ENCODE measurements at places on chromosomes 4 and X. TPM values are rescaled to one million over a fixed set of nuclear protein-coding genes. Genes with fewer than 3 reads are reported as not detected.
A peak's percentile ranks its signal among the peaks of the same experiment; 100 is the strongest.

The STPG2 gene
- not detected for total RNA-seq

The GLRB gene
- 1.8 TPM for total RNA-seq

The PLXNB3 gene
- total RNA-seq = 14.3 TPM

The ARMCX2 gene
- total RNA-seq = 1.0 TPM

The CT45A1 gene
- total RNA-seq = not detected

The TRAM1L1 gene
- 0.72 TPM for total RNA-seq

The MAGEB2 gene
- total RNA-seq = 0.10 TPM

The CAPN6 gene
- 0.08 TPM for total RNA-seq

DNA sequence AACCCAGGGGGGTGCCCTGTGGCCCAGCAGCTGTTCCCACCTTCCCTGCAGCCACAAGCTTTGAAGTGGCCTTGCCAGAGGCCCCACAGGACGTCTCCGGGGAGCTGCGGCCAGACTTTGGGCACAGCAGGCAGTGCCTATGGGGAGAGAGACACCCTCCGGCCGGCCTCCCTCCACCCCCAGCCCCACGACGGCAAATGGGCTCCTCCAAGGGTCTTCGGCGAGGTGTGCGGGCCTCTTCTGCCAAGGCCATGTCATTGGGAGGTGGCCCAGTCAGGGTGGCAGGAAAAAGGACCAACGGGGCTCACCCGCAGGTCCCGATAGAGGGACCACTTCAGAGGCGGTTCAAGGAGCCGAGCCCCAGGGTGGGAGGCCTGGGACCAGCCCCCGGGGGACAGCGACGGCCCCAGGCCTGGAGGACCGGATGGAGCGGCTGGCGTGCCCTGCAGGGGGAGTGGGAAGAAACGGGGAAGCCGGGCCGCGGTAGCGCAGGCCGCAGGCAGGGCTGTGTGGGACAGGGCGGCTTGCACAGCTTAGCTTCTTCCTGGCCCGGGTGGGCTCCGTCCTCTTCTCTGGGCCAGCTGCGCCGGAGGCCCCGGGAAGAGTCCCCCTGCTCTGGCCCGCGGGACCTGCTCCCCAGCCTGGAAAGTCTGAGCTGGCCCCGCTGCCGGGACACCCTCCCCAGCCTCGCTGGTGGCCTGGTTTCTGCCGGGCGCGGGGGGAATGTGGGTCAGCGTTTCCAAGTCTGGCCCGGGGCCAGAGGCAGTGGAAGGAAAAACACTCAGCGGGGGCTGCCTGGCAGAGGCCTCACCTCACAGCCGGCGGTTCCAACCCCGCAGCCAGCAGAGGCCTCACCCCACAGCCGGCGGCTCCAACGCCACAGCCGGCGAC, 21.9 kb upstream of the SPON2 start:
- H3K4me3 ChIP-seq = no peak overlapping the region
- H3K4me1 ChIP-seq = peaks cover 18% of the 10 kb centered on the region
- no peaks in the 10 kb centered on the region for H3K36me3 ChIP-seq
- H3K27me3 ChIP-seq = no peaks in the 10 kb centered on the region

- no peak overlapping the region for H3K27ac ChIP-seq
- no peaks in the 10 kb centered on the region for H3K36me3 ChIP-seq
- peak overlapping the region; percentile 29 for H3K4me3 ChIP-seq
- H3K27me3 ChIP-seq = peaks cover 7% of the 10 kb centered on the region
- no peak for DNase-seq
Measured at GRCh38 chrX:71910986-71911730, 513 bp downstream of the NHSL2 start.

- no peak overlapping the region for H3K4me3 ChIP-seq
- no peaks in the 10 kb centered on the region for H3K36me3 ChIP-seq
- no peak overlapping the region for H3K27ac ChIP-seq
- H3K27me3 ChIP-seq = peaks cover 2% of the 10 kb centered on the region
- no peaks in the 10 kb centered on the region for H3K4me1 ChIP-seq
- DNase-seq = no peak
Measured at GRCh38 chr4:54661686-54662085, 3.9 kb downstream of the KIT start.

DNA sequence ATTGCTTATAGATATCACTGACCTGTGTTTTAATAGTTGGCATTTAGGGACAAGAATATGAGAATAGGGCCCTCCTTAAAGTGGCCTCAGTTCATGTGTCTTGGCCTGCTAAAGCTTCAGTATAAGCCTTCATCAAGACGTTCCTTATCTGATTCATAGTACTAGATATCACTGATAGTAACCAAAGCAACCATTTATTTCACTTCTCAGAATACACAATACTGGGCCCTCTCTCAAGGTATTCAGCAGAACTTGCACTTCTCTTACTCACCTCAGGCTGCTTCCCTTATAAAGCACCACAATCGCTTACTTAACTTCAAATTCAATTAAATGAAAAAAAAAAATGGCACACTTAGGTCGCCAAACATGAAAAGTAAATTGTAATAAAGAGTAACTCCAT, 259.4 kb upstream of the PCDH7 start:
- no peak for DNase-seq
- H3K4me3 ChIP-seq = no peak overlapping the region
- no peaks in the 10 kb centered on the region for H3K4me1 ChIP-seq

DNA sequence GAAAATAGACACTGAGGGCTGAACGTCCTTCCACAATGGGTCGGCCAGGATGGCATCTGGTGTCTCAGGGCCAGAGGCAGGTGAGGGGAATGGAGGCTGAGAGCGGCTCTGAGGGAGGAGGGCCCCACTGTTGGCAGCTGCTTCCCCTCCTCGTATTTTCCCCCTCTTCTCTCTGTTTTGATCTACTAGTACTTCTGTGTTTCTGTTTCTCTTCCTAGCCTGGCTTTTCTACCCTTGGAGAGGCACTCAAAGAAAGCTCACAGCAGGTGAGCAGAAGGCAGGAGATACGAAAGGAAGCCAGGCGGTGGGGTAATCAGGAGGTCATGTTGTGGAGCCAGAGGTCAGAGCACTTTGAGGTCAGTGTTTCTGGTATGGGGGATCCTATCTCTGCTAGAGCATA, 151.8 kb upstream of the GATB start:
- H3K36me3 ChIP-seq = no peaks in the 10 kb centered on the region
- no peak overlapping the region for H3K27ac ChIP-seq
- DNase-seq = no peak
- H3K4me1 ChIP-seq = no peaks in the 10 kb centered on the region

DNA sequence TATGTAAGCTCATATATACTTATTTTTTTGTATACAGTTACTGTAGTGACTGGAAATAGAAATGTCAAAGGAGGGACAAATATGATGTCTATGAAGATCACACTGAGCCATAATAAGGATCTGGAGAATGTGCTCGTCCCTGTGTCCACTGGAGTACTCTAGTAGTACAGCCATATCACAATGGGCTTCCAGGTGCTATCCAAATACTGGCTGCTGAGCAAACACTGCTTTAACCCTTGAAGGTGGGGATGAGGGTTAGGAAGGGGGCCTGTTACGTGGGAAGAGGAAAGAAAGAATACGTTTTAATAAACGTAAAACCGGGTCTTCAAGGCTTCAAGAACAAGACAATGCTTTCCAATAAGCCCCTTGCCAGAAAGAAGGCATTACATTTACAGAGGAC, 29.8 kb upstream of the TMEM150C start:
- H3K4me3 ChIP-seq = no peak overlapping the region
- no peaks in the 10 kb centered on the region for H3K36me3 ChIP-seq
- no peak overlapping the region for H3K27ac ChIP-seq
- H3K27me3 ChIP-seq = peaks cover 7% of the 10 kb centered on the region
- H3K4me1 ChIP-seq = no peaks in the 10 kb centered on the region

- H3K27ac ChIP-seq = no peak overlapping the region
- H3K4me3 ChIP-seq = no peak overlapping the region
- no peaks in the 10 kb centered on the region for H3K27me3 ChIP-seq
- no peak for DNase-seq
- no peaks in the 10 kb centered on the region for H3K4me1 ChIP-seq
Measured at GRCh38 chr4:118086344-118086743, 52.1 kb downstream of the NDST3 start.

DNA sequence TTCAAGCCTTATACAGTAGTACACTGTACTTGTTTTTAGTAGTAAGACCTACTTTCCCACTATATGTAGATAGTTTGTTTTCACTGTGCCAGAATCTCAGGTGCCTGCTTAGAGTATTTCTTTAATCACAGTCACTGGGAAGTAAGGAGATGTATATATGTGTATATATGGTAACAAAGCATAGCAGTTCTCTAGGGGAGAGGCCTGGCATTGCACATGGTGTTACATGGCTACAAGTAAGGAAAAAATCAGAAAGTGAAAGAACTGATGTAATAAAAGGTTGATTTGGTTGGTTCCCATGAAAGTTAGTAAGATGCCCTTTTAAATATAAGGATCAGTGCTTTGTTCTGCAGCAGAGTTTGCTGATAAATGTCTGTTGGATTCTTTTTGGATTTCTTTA, 9.3 kb upstream of the DCK start:
- no peaks in the 10 kb centered on the region for H3K4me1 ChIP-seq
- no peak overlapping the region for H3K27ac ChIP-seq
- H3K27me3 ChIP-seq = no peaks in the 10 kb centered on the region
- no peak for DNase-seq

GRCh38 chr4:188915175-188915574, 775.9 kb downstream of the TRIML1 start:
- DNase-seq = no peak
- H3K27ac ChIP-seq = no peak overlapping the region

- H3K4me1 ChIP-seq = no peaks in the 10 kb centered on the region
- H3K36me3 ChIP-seq = no peaks in the 10 kb centered on the region
- DNase-seq = no peak
- H3K27ac ChIP-seq = no peak overlapping the region
- H3K4me3 ChIP-seq = no peak overlapping the region
- H3K27me3 ChIP-seq = no peaks in the 10 kb centered on the region
Measured at GRCh38 chr4:10731162-10731561, 46.6 kb upstream of the CLNK start.

GRCh38 chr4:95596676-95597075, 47.9 kb upstream of the UNC5C start:
- no peaks in the 10 kb centered on the region for H3K27me3 ChIP-seq
- DNase-seq = no peak
- no peaks in the 10 kb centered on the region for H3K36me3 ChIP-seq
- H3K4me1 ChIP-seq = no peaks in the 10 kb centered on the region
- H3K27ac ChIP-seq = no peak overlapping the region

DNA sequence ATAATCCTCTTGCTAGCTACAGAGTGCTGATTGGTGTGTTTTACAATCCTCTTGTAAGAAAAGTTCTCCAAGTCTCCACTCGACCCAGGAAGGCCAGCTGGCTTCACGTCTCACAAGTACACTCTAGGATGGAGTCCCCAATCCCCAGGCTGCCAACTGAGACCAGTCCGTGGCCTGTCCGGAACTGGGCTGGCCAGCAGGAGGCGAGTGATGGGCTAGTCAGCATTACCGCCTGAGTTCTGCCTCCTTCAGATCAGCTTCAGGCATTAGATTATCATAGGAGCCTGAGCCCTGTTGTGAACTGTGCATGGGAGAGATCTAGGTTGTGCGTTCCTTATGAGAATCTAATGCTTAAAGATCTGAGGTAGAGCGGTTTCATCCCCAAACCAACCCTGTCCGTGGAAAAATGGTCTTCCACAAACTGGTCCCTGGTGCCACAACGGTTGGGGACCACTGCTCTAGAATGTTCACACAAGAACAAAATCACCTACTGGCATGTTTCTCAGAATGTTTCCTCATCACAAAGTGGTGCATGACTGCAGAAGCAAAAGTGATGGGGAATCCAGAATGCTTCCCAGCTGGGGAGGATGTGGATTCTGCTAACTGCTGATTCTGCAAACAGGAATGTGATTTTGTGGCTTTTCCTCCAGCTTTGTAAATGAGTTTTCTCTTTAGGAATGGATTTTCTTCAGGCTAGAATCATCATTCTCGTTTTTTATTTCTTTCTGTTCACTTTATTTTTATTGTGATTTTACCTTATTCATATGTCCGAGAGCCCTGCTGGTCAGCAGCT, 40.9 kb downstream of the SEPTIN11 start:
- DNase-seq = no peak
- H3K4me1 ChIP-seq = no peaks in the 10 kb centered on the region
- no peak overlapping the region for H3K27ac ChIP-seq
- no peak overlapping the region for H3K4me3 ChIP-seq
- no peaks in the 10 kb centered on the region for H3K36me3 ChIP-seq

DNA sequence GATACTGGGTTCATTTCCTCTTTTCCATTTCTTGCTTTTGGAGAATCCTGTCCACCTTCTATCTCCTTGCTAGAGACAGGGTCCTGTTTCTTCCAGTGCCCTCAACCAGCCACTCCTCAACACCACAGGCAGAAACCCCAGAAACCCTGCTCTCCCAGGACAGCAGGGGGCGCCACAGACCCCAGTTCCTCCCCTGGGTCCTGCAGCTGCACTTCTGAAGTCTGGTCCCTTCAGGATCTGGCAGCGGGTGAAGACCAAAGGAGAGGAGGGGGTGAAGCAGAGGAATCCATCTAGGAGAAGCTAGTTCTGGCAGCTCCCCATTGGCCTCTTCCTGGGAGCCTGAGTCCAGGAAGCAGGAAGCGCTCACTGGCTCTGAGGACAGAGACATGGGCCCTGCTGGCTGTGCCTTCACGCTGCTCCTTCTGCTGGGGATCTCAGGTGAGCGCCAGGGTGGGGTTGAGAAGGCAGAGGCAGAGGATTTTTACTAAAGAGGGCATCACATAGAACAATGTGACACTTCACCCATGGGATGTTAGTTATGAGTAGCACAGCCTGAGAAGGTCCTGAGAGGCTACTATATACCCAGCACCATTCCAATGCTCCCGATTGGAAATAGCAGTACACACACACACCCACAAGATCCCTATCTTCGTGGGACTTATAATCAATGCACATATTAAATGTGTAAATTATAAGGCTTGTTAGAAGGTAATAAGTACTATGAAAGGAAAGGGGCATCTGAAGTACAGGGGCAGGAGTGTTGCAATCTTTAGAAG, at the start of gene PRSS48:
TSS of gene PRSS48 (plus strand) at position 375 of the 776 bp plus-strand sequence. CDS start at position 387, 12 bp downstream.
- H3K4me3 ChIP-seq = no peak within 1 kb of the TSS
- H3K27me3 ChIP-seq = no peaks in the 10 kb centered on the region
- no peaks in the 10 kb centered on the region for H3K36me3 ChIP-seq

DNA sequence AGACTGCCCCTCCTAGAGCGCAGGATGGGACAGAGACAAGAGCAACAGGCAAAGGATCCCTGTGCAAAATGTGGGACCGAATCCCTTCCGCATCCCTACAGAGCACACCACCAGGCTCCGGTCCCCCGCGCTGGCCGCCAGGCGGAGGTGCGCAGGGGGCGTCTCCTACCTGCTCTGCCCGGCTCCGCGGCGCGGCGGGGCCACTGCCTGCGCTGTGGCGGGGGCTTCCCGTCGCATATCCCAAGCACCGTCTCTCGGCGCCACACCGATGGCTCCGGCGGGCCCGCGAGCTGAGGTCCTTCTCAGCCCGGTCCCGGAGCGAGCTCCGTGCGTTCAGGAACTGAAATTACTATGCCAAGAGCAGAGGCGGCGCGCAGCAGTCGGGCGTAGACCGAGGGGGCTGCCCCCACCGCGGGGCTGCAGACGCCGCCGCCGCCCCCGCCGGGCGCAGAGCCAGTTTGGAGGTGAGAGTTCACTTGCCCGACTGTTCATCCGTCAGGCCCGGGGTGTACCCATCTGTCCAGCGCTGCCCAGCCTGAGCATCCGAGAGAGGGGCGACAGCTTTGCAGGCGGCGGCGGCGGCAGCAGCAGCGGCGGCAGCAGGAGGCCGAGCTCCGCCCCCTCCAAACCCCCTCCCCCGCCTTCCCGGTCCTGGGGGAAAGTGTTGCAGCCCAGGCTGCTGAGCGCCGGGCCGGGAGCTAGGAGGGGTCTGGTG, at the start of gene GPRIN3:
TSS of gene GPRIN3 (minus strand) at position 355 of the 715 bp plus-strand sequence. CDS start 57,690 bp downstream, outside the sequence.
- no peaks in the 10 kb centered on the region for H3K4me1 ChIP-seq
- H3K27ac ChIP-seq = no peak within 1 kb of the TSS
- peak within 1 kb of the TSS; percentile 20 for H3K4me3 ChIP-seq
- H3K36me3 ChIP-seq = no peaks in the 10 kb centered on the region
- H3K27me3 ChIP-seq = peaks cover 3% of the 10 kb centered on the region

- H3K27me3 ChIP-seq = no peaks in the 10 kb centered on the region
- no peaks in the 10 kb centered on the region for H3K36me3 ChIP-seq
- no peaks in the 10 kb centered on the region for H3K4me1 ChIP-seq
- peak overlapping the region; percentile 22 for H3K4me3 ChIP-seq
Measured at GRCh38 chrX:49309401-49309981, 6.0 kb downstream of the GAGE10 start.

Data from Panc1 (cell line).